ENCODE measurements at places on chromosomes 2 and 18. TPM values are rescaled to one million over a fixed set of nuclear protein-coding genes. Genes with fewer than 3 reads are reported as not detected.

SLC30A3 gene
- 9.4 TPM for total RNA-seq

DNA sequence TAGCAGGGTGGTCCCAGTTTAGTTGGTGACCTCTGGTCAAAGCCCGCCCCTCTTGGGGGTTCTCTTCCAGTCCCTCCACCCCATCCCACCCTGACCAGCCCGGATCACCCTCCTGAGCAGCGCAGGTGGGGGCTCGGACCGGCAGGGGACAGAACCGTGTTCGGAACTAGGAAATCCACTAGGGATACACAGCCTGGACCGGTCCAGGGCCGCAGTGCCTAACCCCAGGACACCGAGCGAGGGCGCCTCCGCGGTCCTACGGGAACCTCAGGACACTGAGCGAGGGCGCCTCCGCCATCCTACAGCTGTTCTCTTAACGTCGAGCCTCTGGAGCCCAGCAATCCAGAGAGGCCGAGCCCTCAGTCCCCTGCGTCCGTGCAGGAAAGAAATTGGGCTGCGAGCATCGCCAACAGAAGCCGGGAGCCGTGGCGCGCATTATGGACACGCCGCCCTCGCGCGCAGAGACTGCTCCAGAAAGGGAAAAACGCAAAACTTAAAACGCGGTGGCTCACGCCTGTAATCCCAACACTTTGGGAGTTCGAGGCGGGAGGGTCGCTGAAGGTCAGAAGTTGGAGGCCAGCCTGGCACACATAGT lies 8.5 kb downstream of the RAX start:
- no peak for DNase-seq

- DNase-seq, result no peak
Observed at GRCh38 chr2:97718051-97718882, 4.9 kb downstream of the ZAP70 start.

- peak; percentile 36 for DNase-seq
Observed at GRCh38 chr2:107235491-107236254, 349.7 kb upstream of the ST6GAL2 start.

DNA sequence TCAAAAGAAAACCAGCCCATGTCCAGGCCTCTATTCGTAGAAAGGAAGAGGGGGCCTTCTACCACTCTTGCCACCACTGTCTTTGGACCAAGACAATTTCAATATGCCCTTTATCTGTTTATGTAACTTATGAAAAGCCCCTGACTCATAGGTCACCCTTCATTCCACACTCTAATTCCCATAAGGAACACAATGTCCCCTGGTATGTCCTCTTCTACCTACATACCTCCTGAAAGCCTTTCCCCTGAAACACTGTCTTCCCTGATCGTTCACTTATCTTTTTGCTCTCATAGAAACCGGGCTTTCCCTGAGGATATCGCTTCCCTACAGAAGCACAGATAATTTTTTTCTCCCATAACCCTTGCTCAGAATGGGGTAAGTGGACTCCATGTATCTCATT lies 13.3 kb downstream of the EIF2AK3 start:
- DNase-seq, result no peak

DNA sequence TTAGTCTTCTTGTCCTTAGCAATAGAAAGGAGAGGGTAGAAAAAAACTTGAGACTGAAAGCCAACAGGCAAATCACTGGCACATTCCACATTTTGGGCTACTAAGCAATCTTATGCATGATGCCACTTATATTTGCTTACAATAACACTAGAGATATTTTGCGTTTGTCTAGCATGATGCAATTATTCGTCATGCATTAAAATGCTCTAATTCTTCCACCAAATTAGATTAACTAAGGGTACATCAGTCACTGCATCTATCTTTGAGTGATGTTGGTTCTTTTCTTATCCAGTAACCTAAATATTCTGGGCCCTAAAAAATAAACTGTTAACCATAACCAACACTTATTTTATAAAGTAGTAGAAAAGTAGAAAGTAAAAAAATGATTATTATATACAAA lies 1311.7 kb upstream of the CDH2 start:
- DNase-seq, result no peak
